ENCODE measurements at places on chromosomes 2 and 18. TPM values are rescaled to one million over a fixed set of nuclear protein-coding genes. Genes with fewer than 3 reads are reported as not detected.

The KIAA1328 gene
- polyA plus RNA-seq = 2.5 TPM

The SDC1 gene
- 19.2 TPM for polyA plus RNA-seq

The CNPPD1 gene
- polyA plus RNA-seq = 61.0 TPM

GRCh38 chr2:99809259-99809900 is 319.6 kb upstream of the REV1 start:
- no peak for DNase-seq

DNA sequence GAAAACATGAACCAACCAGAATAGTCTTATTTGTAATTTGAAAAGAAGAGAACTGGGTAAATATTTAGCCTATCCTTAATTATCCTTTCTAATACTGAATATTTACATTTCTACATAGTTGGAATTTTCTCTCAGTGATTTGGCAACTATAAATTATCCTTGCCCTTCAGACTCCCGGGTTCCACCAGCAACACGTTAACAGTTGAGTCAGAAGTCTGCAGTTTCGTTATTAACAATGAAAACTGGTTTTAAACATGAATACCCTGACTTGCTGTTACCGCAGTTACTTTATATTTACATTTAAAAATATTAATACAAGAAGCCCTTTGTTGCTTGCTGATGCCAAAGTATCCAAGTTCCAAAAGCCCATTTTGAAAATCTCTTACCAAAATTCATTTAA is 673.0 kb downstream of the ARHGAP15 start:
- DNase-seq = no peak

DNA sequence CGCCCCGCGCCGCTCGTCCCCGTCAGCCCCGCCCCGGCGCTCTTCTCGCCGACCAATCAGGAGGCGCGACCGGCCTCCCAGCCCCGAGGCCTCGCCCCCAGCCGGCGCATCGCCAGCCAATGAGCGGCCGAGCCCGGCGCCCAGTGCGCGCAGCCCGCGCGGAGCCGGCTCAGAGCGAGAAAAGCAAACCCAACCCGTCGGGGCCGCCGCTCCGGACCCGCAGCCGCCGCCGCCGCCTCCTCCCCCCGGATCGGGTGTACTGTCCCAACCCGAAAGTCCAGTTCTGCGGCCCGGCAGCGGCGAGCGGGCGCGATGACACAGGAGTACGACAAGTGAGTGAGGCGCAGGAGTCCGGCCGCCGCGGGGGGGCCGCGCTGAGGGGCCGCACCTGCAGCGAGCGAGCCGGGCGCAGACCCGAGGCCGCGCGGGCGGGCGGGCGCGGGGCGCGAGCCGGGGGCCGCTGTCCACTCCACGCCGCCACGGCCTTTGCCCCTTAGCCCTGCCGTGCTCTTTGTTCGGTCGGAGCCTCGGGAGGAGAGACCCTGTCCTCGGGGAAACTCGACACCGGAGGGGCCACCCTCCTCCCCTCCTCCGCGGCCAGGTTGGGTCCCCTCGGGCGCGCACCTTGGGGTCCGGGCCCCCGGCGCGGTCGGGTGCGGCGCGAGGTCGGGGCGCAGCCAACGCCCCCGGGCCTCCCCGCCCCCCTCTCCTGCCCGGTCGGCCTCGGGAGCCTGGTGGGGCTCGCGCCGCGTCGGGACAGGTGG is at the start of gene GRHL1:
TSS of gene GRHL1 (plus strand) at position 172 of the 764 bp plus-strand sequence. CDS start at position 313, 141 bp downstream.
- peak; percentile 94 for DNase-seq

DNA sequence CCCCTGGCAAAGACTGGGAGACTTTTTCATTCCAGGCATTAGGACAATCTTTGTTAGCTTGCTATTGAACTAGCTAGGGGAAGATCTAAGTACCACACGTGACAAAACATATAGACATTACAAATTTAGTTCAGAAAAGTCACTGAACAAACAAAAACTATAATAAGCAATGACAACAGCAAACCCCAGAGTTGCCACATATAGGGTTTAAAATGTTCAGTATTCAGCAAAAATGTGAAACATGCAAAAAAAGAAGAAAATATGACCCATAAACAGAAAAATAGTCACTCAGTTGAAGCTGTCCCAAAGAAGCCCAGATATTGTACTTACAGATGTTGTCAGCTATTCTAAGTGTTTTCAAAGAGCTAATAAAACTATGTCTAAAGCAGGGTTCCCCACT is 431.1 kb upstream of the CDH2 start:
- no peak for DNase-seq
